ENCODE measurements at places on chromosomes 2 and 18.

- DNase-seq: no peak
Measured at GRCh38 chr2:120780402-120780801, 44.7 kb downstream of the GLI2 start.

- no peak for DNase-seq
Measured at GRCh38 chr18:68478246-68478645, 236.7 kb downstream of the TMX3 start.

DNA sequence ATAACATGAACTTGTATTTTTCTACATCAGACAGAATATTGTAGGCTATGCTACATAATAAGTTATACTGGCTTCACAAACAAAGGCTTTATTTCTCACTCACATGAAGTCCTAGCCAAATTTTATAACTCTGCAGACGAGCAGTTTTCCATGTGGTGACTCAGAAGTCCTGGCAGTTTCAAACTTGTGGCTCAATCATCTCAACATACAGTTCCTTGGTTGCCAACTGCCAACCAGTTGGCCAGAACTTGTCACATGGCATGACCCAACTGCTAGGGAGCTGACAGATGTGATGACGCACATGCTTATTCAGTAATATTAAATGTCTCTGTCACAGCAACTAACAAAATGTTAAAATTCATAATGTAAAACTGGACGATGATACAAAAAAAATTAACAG lies 63.8 kb upstream of the ZC3H15 start:
- no peak for DNase-seq

DNA sequence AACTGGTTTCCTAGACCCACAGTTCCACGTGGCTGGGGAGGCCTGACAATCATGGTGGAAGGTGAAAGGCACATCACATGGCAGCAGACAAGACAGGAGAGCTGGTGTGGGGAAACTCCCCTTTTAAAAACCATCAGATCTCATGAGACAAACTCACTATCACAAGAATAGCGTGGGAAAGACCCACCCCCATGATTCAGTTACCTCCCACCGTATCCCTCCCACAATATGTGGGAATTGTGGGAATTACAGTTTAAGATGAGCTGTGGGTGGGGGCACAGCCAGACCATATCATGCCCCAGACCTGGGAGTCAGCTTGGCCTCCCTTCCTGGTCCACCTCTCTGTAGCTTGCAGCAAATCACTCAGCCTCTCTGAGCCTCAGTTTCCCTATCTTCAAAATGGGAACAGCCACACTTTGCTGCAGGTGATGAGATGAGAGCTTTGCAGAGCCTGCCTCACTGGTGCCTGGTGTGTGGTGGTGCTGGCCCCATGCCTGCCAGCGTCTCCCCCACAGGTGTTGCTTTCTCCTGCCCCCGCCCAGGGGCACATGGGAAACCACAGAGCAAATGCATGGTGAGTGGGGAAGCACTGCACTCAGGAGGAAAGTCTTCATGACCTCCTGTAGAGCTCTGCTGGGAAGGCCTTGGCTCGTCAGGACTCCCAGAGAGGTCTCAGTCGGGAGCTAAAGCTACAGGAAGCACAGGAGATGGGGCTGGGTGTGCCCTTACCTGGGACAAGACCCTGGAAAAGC lies 31.1 kb downstream of the GREB1 start:
- no peak for DNase-seq

DNA sequence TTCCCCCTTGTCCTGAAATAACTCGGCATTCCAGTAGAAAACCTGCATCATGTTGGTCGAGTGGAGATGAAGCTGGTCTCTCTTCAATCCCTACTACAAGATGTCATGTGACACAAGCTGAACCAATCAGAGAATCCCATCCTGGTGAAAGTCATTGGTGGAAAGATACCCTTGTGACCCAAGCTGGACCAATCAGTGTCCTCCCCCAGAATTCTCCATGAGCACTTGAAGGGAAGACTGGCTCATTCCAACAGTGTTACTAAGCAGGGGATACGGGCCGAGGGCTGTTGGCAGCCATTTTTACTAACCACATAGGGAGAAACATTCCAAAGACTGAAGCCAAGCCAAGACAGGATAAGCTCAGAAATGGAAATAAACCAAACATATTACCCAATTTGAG lies 298.3 kb downstream of the ICOS start:
- no peak for DNase-seq

DNA sequence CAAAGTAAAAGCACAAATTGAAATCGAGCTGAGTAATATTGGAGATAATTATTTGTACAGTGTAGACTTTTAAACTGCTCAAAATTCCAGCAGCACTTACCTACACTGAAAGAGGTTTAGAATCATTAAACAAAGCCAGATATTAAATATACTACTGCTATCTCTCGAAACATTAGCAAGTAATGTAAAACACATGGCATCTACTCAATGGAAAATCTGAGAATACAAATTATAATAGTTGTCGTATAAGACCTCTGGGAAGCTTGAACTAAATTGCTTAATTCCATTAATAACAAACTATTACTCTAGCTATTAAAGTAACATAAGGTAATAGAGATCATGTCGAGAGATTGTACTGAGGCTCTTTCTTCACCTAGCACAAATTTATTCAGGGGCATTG lies 108.9 kb downstream of the KLHL29 start:
- DNase-seq: no peak

Measured in islet precursor cell (in vitro differentiated cells).